ENCODE measurements at places on chromosomes 3 and 15.

GRCh38 chr3:10352146-10352911 lies 31.4 kb upstream of the SEC13 start:
- DNase-seq: peak; percentile 96

GRCh38 chr15:29410338-29410737 lies 140.7 kb upstream of the NSMCE3 start:
- peak; percentile 40 for DNase-seq

GRCh38 chr15:100941536-100941935 lies 22.4 kb downstream of the LRRK1 start:
- DNase-seq: no peak

GRCh38 chr15:96107916-96108315 lies 222.6 kb upstream of the NR2F2 start:
- no peak for DNase-seq

GRCh38 chr15:70792171-70792573 lies 28.8 kb upstream of the UACA start:
- no peak for DNase-seq

DNA sequence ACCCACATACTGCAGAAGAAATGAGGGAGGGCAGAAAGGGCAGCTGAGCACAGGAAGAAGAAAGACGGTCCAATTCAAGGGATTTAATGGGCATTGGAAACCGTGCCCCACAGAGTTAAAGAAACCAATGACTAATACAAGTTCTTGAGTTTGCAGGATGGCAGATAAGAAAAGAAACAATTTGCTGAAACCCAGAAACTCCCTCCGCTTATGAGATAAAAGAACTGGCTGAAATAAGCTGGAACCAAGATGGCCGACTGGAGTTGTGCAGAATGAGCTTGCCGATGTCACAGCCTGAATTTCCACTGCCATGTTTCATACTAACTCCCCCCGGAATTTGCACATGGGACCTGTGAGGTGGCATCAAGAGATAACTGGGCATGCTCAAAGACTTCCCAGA lies 47.1 kb downstream of the SCAP start:
- no peak for DNase-seq

GRCh38 chr15:89777073-89777751 lies 1.1 kb downstream of the MESP2 start:
- no peak for DNase-seq

GRCh38 chr15:40344631-40345120 lies 3.9 kb upstream of the CCDC9B start:
- DNase-seq: no peak

GRCh38 chr3:22063500-22063899 lies 312.5 kb upstream of the ZNF385D start:
- DNase-seq: no peak

- no peak for DNase-seq
Observed at GRCh38 chr3:152213203-152213602, 55.5 kb upstream of the MBNL1 start.
